ENCODE measurements at places on chromosomes 7 and 10.

- no peak for DNase-seq
Observed at GRCh38 chr7:17118412-17118811, 180.0 kb upstream of the AHR start.

GRCh38 chr7:117041007-117041406 lies 87.7 kb downstream of the ST7 start:
- no peak for DNase-seq

- DNase-seq: no peak
Observed at GRCh38 chr10:9339716-9340115, 1285.2 kb downstream of the GATA3 start.

DNA sequence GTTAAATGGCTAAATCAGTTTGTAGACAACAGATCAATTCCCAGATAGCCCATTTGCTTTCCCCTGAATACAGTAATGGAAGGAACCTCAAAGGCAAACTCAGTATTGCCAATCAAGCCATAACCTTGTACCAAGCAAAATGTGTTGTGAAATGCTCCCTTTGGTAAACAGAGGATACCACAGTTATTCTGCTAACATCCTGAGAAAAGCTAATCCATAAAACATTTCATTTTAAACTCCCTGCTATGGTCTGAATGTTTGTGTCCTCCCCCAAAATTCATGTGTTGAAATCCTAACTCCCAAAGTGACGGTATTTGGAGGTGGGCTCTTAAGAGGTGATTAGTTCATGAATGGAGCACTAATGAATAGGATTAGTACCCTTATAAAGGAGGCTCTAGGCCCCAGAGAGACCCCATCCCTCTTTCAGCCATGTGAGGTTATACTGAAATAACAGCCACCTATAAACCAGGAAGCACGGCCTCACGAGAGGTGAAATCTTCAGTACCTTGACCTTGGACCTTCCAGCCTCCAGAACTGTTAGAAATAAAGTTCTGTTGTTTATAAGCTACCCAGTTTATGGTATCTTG lies 89.3 kb upstream of the RNF148 start:
- no peak for DNase-seq

- no peak for DNase-seq
Observed at GRCh38 chr10:7813481-7813880, 4.8 kb upstream of the TAF3 start.

GRCh38 chr10:107451047-107451446 lies 286.5 kb upstream of the SORCS1 start:
- no peak for DNase-seq

All from muscle of arm (tissue), 14 donors.